PC-3 (cell line): ENCODE measurements at places on chromosomes 7 and 10.

- peak overlapping the region; percentile 31 for H3K27ac ChIP-seq
- peak; percentile 79 for DNase-seq
- H3K27me3 ChIP-seq = no peaks in the 10 kb centered on the region
- H3K4me1 ChIP-seq = peaks cover 26% of the 10 kb centered on the region
- no peak overlapping the region for H3K4me3 ChIP-seq
These were observed 538.5 kb downstream of the SUGCT start for GRCh38 chr7:40673285-40673684.

DNA sequence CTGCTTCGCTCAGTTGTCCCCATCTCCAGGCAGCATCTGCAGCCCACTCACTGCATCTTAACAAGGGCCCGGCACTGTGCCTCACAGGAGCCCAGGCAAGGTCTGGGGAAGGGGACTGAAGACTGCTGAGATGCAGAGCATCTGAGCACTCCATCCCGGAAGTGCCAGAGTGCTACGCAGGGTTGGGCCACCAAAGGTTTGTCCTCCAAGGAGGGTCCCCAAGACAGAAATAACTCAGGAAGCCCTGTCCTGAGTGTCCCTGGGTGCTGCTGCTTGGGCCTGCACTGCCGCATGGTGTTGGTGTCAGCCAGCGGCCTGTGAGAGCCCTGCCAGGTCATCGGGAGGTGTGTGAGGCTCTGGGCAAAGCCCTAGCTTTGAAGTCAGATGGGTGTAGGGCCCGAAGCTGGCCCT lies 288.2 kb upstream of the ZMIZ1 start:
- H3K27me3 ChIP-seq = peaks cover 18% of the 10 kb centered on the region; the same call in 1 of the 2 replicates
- no peaks in the 10 kb centered on the region for H3K36me3 ChIP-seq
- H3K27ac ChIP-seq = no peak overlapping the region
- H3K4me1 ChIP-seq = peaks cover 20% of the 10 kb centered on the region
- H3K4me3 ChIP-seq = no peak overlapping the region
- no peak for DNase-seq

DNA sequence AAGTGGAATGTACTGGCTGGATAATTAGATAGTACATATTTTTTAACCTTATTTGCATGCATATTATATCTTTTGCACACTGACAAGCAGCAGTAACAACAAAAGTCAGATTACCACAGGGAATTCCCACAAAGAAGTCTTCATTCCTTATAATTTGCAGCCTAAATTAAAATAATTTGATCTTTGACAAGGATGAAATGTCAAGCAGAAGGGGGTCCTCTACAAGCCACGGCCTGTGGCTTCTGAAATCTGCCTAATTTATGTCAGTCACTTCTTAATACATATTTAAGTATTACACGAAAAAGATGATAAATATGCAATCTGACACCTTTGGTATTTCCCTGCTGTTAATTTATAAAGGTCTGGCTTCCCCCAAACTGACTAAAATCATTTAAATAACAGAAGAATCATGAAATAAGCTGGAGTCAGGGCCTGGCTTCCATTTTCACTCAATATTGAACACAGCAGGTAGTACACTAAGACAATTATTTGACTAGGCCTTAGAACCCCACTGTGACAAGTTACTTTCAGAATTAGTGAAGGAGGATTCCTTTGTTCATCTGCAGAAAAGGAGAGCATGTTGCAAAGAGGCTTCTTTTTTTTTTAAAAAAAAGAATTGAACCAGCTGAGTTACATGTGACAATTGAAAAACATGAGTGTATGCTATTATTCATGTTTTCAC lies 351.1 kb upstream of the ETV1 start:
- H3K36me3 ChIP-seq = no peaks in the 10 kb centered on the region
- H3K4me3 ChIP-seq = no peak overlapping the region
- no peaks in the 10 kb centered on the region for H3K4me1 ChIP-seq
- no peak overlapping the region for H3K27ac ChIP-seq
- no peaks in the 10 kb centered on the region for H3K27me3 ChIP-seq

- no peak overlapping the region for H3K4me3 ChIP-seq
- no peaks in the 10 kb centered on the region for H3K36me3 ChIP-seq
- DNase-seq = no peak
- H3K27ac ChIP-seq = no peak overlapping the region
These were observed 11.7 kb upstream of the PIK3CG start for GRCh38 chr7:106853250-106853908.

- peaks cover 22% of the 10 kb centered on the region for H3K4me1 ChIP-seq
- H3K4me3 ChIP-seq = no peak overlapping the region
- no peak for DNase-seq
These were observed 209.6 kb downstream of the DKK1 start for GRCh38 chr10:52523696-52524095.

DNA sequence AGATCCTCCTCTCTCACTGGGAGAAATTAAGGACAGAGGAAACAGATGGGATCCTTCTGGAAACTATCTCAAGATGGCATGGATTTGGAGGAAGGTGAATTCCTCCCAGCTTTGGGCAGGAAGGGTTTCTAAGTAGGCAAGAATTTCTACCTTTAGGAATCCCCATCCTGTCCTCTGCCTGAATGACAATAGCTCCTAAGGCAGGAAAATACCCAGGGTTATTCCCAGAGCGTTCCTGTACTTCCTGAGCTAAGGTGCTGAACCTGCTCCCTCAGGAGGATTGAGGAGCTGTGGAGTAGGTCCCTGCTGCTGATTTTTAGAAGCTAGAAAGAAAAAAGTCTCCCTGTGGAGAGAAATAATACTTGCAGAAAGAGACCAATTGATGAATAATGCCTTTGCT lies 568 bp downstream of the MGAM2 start:
- no peak for DNase-seq
- no peaks in the 10 kb centered on the region for H3K36me3 ChIP-seq
- no peak overlapping the region for H3K27ac ChIP-seq
- no peak overlapping the region for H3K4me3 ChIP-seq
- no peaks in the 10 kb centered on the region for H3K4me1 ChIP-seq

GRCh38 chr10:64518456-64518855 lies 997.3 kb downstream of the REEP3 start:
- H3K27me3 ChIP-seq = peaks cover 14% of the 10 kb centered on the region
- H3K36me3 ChIP-seq = no peaks in the 10 kb centered on the region
- no peak for DNase-seq
- H3K4me1 ChIP-seq = no peaks in the 10 kb centered on the region
- H3K4me3 ChIP-seq = no peak overlapping the region
- H3K27ac ChIP-seq = no peak overlapping the region

GRCh38 chr10:109665321-109665720 lies 258.0 kb downstream of the XPNPEP1 start:
- DNase-seq = no peak
- no peak overlapping the region for H3K27ac ChIP-seq
- H3K36me3 ChIP-seq = no peaks in the 10 kb centered on the region
- no peaks in the 10 kb centered on the region for H3K4me1 ChIP-seq
- H3K4me3 ChIP-seq = no peak overlapping the region

DNA sequence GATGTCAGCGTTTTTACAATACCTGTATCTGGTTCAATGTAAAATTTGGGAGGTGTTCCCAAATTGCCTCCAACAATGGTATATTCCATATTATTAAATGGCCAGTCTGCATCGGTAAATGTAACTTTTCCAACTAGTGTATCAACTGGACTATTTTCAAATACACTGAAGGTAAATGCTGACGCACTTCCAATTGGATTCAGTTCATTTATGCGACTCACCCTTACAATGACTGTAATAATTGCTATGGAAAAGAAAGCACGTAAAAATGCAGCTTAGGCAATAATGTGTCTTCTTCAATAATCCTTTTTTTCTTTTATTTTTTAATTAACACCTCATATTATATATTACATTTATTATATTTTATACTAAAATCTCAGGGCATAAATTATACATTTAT lies 209.1 kb downstream of the HGF start:
- 0 out of 2 replicates have a peak, but pooled peaks cover 4% of the 10 kb centered on the region for H3K4me1 ChIP-seq
- no peaks in the 10 kb centered on the region for H3K27me3 ChIP-seq
- H3K4me3 ChIP-seq = no peak overlapping the region
- H3K27ac ChIP-seq = peak overlapping the region; percentile 27; the same call in 1 of the 2 replicates

DNA sequence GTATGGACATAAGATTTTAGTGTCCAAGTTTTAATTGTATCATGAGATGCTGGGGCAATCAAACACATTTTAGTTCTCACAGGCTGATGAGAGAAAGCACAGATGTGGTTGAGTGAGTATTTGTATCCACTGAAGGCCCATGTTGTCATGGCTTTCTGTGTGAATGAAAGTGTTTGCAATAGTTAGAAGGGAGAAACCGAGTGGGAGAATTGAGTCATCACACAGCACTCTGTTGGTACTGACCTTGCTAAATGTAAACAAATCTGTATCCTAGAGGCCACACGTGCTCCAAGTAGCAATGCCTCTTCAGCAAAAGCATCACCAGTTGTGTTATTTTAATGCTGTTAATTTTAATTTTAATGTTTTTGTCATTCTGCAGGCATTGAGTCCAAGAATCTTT lies 121.2 kb downstream of the EMX2 start:
- H3K4me1 ChIP-seq = peaks cover 12% of the 10 kb centered on the region
- no peak overlapping the region for H3K4me3 ChIP-seq
- H3K36me3 ChIP-seq = no peaks in the 10 kb centered on the region
- H3K27ac ChIP-seq = peak overlapping the region; percentile 30; the same call in 1 of the 2 replicates
- DNase-seq = peak; percentile 67

DNA sequence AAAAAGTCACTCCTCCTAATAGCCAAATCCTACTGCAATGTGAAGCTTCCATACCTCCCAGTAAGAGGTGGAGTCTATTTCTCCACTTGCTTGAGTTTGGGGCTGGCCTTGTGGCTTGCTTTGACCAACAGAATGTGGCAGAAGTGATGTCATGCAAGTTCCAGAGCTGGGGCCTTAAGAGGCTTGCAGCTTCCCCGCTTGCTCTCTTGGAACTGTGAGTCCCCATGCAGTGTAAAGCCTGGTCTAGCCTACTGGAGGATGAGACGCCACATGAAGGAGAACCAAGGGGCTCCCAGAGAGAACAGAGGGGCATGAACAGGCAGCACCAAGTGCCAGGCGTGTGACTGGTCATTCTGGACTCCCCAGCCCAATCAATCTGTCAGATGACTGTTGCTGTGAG lies 58.6 kb upstream of the OPALIN start:
- H3K27ac ChIP-seq = no peak overlapping the region
- H3K36me3 ChIP-seq = no peaks in the 10 kb centered on the region
- H3K27me3 ChIP-seq = 0 out of 2 replicates have a peak, but pooled peaks cover 8% of the 10 kb centered on the region
- H3K4me1 ChIP-seq = peaks cover 17% of the 10 kb centered on the region

- no peaks in the 10 kb centered on the region for H3K27me3 ChIP-seq
- DNase-seq = no peak
- H3K36me3 ChIP-seq = no peaks in the 10 kb centered on the region
- H3K27ac ChIP-seq = no peak overlapping the region
These were observed 361.1 kb downstream of the GLRX3 start for GRCh38 chr10:130497056-130498010.

- H3K4me3 ChIP-seq = peak overlapping the region; percentile 81
- no peaks in the 10 kb centered on the region for H3K36me3 ChIP-seq
- no peaks in the 10 kb centered on the region for H3K27me3 ChIP-seq
- H3K4me1 ChIP-seq = peaks cover 24% of the 10 kb centered on the region
- DNase-seq = no peak
These were observed 1.3 kb upstream of the CUL1 start for GRCh38 chr7:148697256-148698006.

DNA sequence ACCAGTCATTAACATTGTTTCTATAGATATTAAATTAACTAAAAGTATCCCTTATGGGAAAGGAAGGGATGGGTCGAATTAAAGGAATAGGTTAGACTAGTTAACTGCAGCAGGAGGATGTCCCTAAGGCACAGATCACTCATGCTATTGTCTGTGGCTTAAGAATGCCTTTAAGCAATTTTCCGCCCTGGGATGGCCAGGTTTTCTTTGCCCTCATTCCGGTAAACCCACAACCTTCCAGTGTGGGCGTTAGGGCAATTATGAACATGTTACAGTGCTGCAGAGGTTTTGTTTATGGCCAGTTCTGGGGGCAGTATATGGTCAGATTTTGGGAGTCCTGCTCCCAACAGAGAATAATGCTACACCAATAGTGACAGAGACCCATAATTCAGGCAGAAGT lies 139.3 kb upstream of the CDK13 start:
- no peak overlapping the region for H3K4me3 ChIP-seq
- peak; percentile 34 for DNase-seq
- peaks cover 6% of the 10 kb centered on the region; the same call in 1 of the 2 replicates for H3K4me1 ChIP-seq
- H3K27me3 ChIP-seq = peaks cover 26% of the 10 kb centered on the region
- no peak overlapping the region for H3K27ac ChIP-seq

DNA sequence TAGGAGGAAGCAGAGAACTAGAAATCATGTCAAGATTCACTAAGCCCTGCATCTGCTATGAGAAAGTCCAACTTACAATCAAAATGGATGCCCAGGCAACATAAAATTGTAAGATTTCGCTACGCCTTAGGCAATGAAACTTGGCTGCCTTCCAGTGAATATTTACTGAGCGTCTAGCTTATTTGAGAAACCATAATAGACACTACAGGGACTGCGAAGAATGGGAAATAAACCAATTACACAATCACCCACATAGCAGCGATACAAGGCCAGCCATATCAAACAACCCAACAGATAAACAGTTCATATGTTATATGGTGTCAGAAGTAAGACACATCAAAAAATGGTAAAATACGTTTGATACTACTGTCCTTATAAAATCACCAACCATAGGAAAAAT lies 545.0 kb upstream of the C7orf33 start:
- H3K4me1 ChIP-seq = no peaks in the 10 kb centered on the region; the same call in 1 of the 2 replicates
- H3K4me3 ChIP-seq = no peak overlapping the region
- H3K27me3 ChIP-seq = no peaks in the 10 kb centered on the region
- H3K36me3 ChIP-seq = no peaks in the 10 kb centered on the region

- H3K36me3 ChIP-seq = no peaks in the 10 kb centered on the region
- H3K27ac ChIP-seq = no peak overlapping the region
These were observed 142.8 kb upstream of the CALCR start for GRCh38 chr7:93717217-93717900.

- peaks cover 41% of the 10 kb centered on the region for H3K4me1 ChIP-seq
- H3K36me3 ChIP-seq = peaks cover 3% of the 10 kb centered on the region; the same call in 1 of the 2 replicates
- H3K27ac ChIP-seq = no peak overlapping the region
- H3K4me3 ChIP-seq = no peak overlapping the region
- no peak for DNase-seq
These were observed 133.6 kb downstream of the SEMA3C start for GRCh38 chr7:80785276-80785675.

GRCh38 chr7:2474224-2474623 lies 2.0 kb downstream of the GRIFIN start:
- no peak for DNase-seq
- H3K27ac ChIP-seq = no peak overlapping the region
- no peaks in the 10 kb centered on the region for H3K27me3 ChIP-seq
- no peaks in the 10 kb centered on the region for H3K36me3 ChIP-seq

- H3K4me1 ChIP-seq = no peaks in the 10 kb centered on the region
- H3K27ac ChIP-seq = no peak overlapping the region
- no peaks in the 10 kb centered on the region for H3K36me3 ChIP-seq
- H3K27me3 ChIP-seq = peaks cover 87% of the 10 kb centered on the region
These were observed 52.9 kb downstream of the IKZF1 start for GRCh38 chr7:50357426-50357825.

DNA sequence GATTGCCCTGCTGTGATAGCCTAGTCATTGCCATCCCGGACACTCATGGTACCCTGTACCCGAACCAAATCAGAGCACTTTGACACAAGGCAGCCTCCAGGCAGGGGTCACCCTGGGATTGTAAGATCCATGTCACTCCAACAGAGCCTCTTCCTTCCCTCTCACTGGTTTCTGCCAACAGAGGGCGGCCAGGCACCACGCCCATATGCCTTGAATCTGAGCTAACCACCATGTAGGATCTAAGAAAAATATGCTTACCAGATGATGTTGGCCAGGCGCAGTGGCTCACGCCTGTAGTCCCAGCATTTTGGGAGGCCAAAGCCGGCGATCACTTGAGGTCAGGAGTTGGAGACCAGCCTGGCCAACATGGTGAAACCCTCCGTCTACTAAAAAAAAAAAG lies 389.2 kb upstream of the KLF6 start:
- no peaks in the 10 kb centered on the region for H3K36me3 ChIP-seq
- H3K4me3 ChIP-seq = no peak overlapping the region
- H3K4me1 ChIP-seq = no peaks in the 10 kb centered on the region
- DNase-seq = peak; percentile 23

GRCh38 chr7:2870471-2870931 lies 26.4 kb upstream of the GNA12 start:
- peak overlapping the region; percentile 53 for H3K27ac ChIP-seq
- DNase-seq = peak; percentile 68
- no peaks in the 10 kb centered on the region for H3K27me3 ChIP-seq
- H3K4me3 ChIP-seq = peak overlapping the region; percentile 10; the same call in 1 of the 2 replicates
- H3K36me3 ChIP-seq = no peaks in the 10 kb centered on the region
